ENCODE measurements at places on chromosomes 5 and 9.

DNA sequence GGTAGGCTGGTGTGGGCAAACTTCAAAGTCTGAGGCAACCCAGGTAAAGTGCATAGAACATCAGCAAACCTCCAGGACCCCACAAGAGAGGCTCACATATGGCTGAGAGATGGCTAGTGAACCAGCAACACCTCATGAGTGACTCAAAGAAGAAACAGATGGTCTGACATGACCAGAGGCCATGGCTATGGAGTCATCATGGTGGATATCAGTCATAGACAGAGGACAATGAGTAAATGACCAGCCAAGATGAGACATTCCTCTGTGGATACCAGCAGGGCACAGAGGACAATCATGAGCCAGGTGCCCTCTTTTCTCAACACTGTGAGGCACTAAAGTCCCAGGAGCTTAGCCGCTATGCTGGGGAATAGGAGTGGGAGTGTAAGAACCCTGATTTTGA lies 180.8 kb downstream of the RASEF start:
- no peak for DNase-seq

DNA sequence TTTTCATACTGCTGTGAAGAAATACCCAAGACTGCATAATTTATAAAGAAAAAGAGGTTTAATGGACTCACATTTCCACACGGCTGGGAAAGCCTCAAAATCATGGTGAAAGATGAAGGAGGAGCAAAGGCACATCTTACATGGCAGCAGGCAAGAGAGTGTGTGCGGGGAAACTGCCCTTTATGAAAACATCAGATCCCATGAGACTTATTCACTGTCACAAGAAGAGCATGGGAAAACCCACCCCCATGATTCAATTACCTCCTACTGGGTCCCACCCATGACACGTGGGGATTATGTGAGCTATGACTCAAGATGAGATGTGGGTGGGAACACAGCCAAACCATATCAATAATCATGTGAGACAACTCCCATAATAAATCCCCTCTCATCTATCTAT lies 8.7 kb downstream of the TTC39B start:
- DNase-seq = no peak

DNA sequence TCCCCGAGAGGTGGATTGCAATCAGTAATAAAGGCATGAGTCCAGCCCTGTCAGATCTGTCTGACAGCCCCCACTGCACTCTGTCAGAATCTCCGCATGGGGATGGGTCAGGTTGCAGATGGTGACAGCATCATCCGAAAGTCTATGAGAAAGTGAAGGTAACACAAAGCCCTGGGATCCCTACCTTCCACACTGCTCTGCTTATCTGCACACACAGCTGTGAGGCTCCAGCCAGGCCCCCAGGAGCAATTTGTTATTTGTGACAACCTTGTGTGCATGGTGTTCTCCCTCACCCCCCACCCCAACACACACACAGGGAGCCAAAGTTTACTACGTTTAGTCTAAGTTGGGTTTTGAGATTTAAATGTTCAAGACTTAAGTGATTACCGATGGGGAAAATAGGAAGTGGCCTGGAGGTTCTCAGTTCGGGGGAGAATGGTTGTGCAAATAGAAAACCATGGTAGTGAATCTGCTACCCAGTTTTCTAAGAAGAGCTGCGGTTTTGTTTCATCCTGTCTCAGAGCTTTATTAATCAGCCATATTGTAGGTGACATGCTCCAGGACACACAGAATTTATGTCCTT lies 92.7 kb downstream of the SV2C start:
- no peak for DNase-seq

- peak; percentile 30 for DNase-seq
These were observed 38.8 kb upstream of the TENT4A start for GRCh38 chr5:6674421-6674820.

DNA sequence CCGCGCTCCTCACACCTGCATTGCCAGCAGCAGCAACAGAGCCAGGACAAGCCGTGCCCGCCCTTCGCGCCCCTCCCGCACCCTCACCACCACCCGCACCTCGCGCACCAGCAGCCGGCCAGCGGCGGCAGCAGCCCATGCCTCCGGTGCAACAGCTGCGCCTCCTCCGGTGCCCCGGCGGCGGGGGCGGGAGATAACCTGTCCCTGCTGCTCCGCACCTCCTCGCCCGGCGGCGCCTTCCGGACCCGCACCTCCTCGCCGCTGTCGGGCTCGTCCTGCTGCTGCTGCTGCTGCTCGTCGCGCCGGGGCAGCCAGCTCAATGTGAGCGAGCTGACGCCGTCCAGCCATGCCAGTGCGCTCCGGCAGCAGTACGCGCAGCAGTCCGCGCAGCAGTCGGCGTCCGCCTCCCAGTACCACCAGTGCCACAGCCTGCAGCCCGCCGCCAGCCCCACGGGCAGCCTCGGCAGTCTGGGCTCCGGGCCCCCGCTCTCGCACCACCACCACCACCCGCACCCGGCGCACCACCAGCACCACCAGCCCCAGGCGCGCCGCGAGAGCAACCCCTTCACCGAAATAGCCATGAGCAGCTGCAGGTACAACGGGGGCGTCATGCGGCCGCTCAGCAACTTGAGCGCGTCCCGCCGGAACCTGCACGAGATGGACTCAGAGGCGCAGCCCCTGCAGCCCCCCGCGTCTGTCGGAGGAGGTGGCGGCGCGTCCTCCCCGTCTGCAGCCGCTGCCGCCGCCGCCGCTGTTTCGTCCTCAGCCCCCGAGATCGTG lies 517 bp downstream of the KCNN2 start:
- peak; percentile 39 for DNase-seq

DNA sequence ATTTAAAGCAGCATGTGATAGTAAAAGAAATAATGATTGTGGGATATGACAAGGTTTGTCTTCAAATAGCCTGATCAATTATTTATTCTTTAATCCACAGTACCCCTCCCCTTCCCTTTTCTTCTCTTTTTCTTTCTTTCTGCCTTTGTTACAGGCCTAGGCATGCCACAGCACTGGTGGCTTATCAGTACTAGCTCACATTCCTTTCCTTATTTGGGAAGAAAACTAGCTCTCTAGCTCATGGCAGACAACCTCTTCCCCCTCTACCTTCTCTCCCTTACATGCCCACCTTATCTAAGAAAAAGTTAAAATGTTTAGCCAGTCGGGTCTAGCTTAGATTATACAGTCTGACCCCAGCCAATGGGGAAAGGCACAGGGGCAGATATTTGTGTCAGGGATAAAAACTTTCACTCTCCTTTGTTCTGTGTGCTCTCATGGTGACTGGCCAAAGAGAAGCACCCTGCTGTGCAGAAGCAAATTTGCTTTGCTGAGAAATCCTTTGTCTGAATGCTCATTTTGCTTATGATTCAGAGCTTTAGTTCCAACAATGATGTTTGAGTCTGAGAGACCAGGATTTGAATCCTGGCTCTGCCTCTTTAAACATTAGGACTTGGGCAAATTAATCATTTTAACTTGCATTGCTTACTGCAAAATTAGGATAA lies 75.8 kb upstream of the CDH12 start:
- no peak for DNase-seq

DNA sequence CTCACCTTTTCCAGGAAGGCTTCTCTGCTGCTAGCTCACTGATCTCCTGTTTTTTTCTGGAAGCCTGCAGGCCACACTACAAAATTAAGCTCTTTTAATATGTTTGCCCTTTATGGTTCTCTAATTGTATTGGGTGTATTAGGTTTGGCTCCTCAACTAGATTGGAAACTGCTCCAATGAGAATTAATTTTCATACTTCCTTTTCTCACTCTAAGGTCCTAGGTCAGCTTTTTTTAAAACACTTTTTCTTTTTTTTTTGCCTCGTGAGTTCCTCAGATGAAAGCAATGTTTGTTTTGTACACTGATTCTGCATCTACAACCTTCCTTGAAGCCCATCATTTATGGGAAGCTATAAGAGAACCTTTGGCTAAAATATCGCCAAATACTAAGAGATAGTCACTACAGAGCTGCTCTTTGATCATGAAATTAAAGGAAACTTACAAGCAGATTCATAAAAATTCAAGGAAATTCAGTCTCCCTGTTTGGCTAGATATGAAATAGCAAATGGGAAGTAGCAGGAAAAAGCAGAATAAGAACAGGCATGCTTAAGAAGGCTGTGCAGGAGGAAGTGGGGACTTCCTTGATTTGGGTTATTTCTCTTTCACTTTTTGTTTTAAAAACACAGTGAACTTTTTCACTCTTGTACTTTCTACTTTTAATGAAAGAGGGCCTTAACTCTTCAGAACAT lies 55.2 kb upstream of the FYB1 start:
- no peak for DNase-seq

DNA sequence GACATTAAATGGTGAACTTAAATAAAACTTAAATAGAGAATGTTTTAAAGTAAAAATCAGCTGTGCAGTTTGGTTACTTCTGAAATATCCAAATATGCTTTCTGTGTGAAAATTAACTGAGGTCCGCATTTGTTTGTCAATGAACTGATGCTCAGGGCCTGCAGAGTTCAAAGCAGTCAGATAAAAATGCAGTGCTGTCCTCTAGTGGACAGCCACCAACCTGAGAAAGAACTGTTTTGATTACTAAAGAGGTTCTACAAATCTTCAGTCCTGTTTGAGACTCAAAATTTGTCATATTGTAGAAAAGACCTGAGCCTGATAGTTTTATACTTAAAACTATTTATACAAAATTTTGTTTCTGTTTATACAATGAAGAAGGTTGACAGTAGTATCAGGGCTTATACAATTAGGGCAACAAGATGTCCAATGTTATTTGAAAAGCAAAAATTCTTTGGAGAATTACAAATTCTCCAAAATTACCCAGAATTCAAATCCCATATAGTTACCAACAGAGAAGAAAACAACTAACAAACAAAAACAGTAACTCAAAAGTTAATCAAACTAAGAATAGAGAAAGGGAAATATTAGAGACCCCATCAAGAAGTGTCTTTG lies 232.3 kb upstream of the TBCA start:
- DNase-seq = no peak

DNA sequence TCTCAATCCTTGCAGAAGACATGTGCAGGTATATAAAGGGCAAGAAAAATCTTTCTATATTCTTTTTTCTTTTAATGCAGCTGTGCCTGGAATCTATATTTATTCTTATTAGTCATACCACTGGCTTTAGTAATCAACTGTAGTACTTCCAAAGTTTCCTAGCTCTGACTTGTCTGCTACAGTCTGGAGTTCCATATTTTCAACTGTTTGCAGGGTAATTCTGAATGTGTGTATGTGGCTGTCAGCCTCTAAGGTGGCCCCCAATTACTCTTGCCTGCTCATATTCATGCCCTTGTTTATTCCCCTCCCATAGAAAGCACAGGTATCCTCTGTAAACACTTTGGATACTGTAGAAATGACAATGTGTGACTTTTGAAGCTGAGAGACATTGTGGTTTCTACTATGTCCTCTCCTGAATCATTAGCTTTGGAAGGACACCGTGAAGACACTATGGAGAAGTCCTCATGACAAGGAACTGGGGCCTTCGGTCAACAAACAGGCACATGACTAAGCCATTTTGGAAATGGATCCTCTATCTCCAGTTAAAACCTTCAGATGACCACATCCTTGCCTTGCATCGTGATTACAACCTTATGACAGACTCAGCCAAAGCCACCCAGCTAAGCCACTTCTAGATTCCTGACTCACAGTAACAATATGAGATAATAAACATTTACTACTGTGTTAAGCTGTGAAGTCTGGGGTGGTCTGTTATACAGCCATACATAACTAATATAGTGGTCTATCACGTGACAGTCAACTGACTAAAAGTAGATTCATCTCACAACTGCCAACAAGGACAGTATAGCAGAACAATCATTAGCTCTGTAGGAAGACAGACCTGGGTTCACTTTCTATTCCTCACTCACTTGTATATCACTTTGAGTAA lies 49.5 kb upstream of the SUSD1 start:
- DNase-seq = no peak

GRCh38 chr5:88544671-88545070 lies 276.0 kb upstream of the TMEM161B start:
- DNase-seq = peak; percentile 25

DNA sequence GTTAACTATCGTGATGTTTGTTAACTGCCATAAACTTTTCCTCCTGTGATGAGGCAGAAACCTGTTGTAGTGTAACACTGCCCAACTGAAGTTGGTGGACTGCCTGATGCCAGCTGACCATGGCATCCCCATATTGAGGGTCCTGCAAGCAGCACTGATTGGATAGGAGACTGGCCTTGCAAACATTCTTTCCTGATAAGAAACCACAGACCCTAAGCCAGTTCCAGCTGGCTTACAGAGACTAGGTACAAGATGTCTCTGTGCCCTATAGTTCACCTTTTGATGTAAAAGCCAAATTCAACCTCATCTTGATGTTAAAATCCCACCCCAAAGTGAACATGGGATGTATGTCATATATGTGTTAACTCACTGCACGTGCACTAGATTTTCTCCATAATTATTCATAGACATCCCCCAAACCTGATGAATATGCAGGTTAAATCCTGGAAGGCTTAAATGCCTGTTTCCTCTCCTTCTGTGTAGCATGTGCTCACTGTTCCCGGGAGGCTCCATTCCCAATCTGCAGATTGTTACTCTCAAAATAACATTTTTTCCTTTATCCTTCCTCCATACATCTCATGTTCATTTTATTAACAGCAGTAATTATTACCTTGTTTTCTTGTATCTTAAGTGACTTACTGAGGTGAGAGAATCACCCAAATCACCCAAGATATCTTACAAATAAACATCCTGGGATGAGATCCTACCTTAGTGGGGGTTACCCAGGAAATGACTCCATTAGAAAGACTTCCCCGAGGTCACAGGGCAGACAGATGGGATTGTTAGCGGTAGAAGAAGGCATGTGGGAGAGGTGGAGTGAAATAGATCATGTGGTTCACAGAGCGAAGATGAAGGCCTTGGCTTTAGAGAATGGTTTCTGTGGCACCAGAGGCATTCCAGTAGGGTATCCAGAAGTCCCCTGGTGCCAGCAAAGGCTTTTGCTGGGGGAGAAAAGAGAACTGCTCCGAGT lies 566.7 kb downstream of the CCDC171 start:
- no peak for DNase-seq

DNA sequence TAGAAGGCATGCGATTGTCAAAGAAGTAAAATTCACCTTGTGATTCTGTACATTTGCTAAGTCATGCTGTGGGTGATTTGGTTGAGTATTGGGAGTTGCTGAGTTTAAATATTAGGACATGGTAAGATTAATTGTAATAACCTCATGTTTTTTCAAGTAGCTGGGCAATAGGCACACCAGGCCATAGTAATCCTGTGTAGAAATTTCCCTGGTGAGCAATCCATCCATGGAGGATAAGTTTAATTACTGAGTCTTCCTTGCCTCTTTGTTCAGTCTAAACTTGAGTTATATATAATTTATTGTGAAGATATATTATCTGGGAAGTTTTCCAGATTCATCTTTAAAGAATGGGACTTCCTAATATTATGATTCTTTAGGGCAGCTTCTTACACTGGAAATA lies 221.1 kb upstream of the NUDT12 start:
- DNase-seq = no peak

DNA sequence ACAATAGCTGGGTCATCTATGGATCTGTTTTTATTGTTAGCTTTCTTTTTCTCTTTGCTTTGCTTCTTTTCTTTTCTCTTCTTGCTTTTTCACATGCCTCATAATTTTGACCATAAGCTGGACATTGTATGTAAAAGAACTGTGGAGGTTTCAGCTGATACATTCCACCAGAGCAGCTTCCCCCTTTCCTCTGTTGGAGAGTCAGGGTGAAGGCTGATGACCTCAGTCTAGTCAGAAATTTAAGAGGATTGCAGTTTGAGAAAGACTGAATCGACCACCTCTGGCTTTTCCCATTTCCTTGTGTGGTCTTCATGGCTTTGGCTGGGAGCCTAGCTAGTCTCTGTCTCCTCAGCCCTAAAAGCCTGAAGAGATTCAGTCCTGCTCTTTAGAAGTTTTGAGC lies 42.0 kb downstream of the KCNIP1 start:
- DNase-seq = no peak

Measured in NCI-H510A (cell line).